ENCODE measurements at places on chromosomes 16 and 17.

GRCh38 chr17:14845591-14846281 is 419.4 kb downstream of the PMP22 start:
- peak; percentile 45 for DNase-seq

DNA sequence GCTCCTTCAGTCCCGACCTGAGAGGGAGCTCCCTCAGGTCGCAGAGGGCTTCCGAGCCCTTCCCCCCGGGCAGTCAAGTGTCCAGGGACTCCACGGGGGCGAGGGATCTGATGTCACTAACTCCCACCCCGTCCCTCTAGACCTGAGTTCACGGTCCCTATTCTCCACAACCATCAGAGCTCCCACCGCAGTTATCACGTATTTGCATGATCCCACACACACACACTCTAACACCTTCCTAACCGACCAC is 3.7 kb upstream of the PER1 start:
- DNase-seq = no peak

GRCh38 chr16:28877655-28878000 is 660 bp upstream of the ATP2A1 start:
- DNase-seq = no peak

DNA sequence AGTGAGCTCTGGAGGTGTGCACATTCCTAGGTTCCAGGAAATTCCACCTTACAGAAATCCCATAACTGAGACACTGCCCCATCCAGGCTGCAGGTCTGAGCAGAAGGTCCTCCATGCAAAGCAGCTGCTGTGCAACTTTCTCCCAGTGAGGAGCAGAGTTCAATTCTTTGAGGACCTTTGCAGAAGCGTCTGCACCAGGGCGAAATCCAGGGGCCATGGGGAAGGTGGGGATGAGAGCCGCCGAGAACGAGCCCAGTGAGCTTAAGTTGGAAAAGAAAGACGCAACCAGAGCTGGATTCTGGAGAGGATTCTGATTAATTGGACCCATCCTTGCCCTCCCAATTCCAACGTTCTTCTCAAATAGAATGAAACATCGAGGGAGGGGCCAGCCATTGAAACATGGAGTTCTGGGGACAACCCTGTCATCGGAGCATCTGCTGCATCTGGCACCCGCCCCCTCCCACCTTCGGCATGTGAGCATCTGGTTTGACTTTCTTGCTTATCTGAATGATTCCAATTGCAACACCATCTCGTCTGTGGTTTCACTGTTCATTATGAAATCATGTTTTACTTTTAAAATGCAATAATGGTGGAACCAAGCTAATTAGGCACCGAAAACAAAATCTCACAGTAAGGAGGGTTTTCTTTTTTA is 190.6 kb upstream of the FOXF1 start:
- peak; percentile 44 for DNase-seq

GRCh38 chr17:44304651-44305050 is 3.8 kb upstream of the RUNDC3A start:
- DNase-seq = no peak

GRCh38 chr17:4959261-4959965 is 8.2 kb downstream of the SPAG7 start:
- no peak for DNase-seq

DNA sequence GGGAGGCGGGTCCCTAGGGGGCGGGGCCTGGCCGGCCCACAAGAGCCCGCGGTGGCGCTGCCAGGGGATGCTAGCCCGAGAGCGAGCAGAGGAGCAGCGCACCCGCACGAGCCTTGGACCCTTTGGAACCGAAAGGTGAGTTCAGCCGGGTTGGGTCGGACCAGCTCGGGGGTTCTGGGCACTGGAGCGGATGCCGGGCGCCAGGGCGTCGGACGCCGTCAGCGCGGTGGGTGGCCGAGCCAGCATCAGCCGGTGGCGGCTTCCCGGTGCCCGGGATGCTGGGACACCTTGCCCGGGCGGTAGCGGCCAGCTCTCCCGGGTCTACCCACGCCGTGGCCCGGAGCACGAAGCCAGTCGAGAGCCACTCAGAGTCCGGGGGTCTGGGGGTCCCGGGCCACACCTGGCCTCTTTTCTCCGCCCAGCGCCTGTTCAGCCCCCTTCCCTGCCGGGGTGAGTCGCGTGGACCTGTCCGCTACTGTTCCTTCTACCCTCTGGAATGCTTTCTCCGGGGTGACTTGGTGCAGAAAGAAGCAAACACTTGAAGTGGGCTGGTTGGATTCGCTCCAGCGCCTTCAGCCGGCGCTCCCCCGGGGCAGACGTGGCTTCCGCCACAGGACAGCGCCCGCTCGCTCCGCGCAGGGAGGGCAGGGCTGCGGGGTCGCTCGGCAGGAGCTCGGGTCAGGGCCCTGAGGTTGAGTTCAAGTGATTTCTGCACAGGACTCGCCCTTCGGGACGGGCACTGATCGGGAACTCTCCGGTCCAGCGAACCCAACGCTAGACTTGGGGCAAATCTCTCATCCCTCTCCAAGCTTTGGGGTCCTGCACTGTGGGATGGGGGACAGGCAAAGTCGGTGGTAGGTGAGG is at the start of gene SCNN1G:
TSS of gene SCNN1G (plus strand) at position 67 of the 864 bp plus-strand sequence. CDS start 3,527 bp downstream, outside the sequence.
- DNase-seq = peak; percentile 15

GRCh38 chr17:49224198-49224996 is 6.2 kb downstream of the PHOSPHO1 start:
- DNase-seq = no peak

All from EH (cell line).